ENCODE measurements at places on chromosomes 6 and 20.

- no peak for DNase-seq
Observed at GRCh38 chr20:54262671-54263070, 54.8 kb downstream of the PFDN4 start.

GRCh38 chr6:154993710-154994109, 1.4 kb upstream of the TIAM2 start:
- no peak for DNase-seq

DNA sequence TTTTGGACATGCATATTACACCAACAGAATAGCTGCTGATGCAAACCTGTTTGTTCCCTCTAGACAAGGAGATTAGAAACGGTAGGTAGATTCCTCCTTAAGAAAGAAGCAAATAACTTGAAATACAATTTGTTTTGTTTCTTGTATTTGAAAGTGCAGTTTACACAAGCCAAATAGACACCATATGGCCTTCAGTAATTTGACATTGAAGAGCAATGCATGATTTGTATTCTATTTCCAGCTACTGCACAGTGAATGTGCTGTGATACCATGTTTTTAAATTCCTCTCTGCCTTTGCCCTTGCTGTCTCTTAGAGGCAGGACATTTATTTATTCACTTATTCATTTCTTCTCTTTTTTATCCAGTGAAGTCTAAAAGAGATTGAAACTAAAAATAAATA, 31.9 kb upstream of the ANKEF1 start:
- no peak for DNase-seq

- DNase-seq, result no peak
Observed at GRCh38 chr6:147447835-147448611, 60.5 kb upstream of the SAMD5 start.

DNA sequence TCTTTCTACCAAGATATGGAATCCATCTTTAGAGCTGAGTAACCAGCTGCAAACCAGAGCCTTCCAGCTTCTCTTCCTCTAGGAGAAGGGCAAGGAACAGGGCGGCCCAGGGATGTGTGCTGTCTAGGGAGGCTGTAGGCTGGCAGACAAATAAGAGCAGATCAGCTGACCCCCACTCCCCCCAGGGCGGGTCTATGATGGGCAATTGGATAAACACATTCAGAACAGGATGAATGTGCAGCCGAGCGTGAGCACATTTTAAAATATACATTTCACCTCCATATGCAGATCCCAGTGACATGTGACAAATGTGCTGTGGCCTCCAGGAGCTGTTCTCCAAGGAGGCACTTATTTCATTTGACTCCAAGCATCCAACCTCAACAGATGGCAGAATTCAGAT, 580.1 kb downstream of the PTPRT start:
- no peak for DNase-seq

DNA sequence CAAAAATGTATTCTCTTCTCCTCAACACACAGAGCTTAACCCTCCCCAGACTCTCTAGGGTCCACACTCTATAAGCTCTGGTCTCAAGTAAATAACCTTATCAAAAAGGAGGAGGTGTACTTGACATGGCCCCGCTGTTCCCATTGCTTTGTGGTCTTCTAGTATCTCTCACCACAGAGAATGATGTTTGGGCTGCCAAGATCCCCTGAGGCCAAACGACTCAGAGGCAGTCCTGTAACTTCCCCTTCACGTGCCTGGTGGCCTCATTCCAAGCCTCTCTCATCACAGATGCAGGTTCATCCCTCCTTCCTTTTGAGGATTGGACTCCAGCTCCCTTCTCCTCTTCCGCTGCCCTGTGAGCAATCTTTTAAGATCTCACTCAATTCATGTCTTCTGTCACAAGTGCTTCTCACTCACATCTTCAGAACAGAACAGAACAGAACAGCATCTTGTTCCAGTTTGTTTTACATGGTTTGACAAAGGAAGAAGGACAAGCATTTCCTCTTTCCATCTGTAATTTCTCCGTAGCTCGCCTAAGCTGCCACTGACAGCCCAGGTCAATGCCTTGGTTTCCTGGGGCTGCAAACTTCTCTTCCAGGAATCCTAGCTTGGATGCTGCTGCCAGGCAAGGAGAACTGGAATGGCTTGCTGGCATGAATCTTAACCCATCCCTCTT, 541.5 kb downstream of the CD83 start:
- DNase-seq, result peak; percentile 61

DNA sequence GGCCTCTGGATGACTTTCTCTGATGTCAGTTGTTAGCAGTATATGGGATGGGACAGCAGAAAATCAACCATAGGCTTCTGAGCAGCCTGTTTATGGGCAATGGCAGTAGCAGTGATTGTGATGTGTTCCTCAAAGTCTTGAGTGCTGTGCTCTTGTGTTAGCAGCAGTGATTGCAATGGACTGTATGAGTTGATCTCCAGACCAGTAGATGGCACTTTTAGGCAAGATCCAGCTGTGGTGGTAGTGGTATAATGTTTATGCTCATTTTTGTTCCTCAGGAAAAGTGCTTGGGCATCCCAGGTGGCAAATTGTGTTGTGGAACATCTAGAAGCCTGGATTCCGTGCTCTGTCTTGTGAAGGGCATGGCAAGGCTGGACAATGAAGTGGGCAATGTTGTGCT, 181.6 kb upstream of the SYNCRIP start:
- DNase-seq, result no peak

DNA sequence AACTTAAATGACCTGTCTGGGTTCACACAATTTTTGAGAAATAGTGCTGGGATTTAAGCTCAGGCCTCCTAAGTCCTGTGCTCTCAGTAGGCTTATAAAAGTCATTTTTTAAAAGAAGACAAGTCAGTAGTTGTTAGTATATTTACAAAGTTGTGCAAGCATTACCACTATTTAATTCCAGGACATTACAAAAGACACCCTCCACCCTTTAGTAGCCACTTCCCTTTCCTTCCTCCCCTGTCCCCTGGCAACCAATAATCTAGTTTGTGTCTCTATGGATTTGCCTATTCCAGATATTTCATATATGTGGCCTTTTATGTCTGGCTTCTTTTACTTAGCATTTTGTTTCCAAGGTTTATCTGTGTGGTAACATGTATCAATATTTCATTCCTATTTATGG, 37.6 kb downstream of the HMGN3 start:
- no peak for DNase-seq

GRCh38 chr6:52233975-52234823, 10.1 kb downstream of the IL17F start:
- peak; percentile 16 for DNase-seq

All from NCI-H226 (cell line).